ENCODE measurements at places on chromosomes 6 and 20. TPM values are rescaled to one million over a fixed set of nuclear protein-coding genes. Genes with fewer than 3 reads are reported as not detected.

RAET1L gene
- total RNA-seq: 1.5 TPM

EDN1 gene
- total RNA-seq: 37.0 TPM

SIRPA gene
- 0.13 TPM for total RNA-seq

- no peak for DNase-seq
Observed at GRCh38 chr6:150531957-150532356, 67.7 kb upstream of the PLEKHG1 start.

DNA sequence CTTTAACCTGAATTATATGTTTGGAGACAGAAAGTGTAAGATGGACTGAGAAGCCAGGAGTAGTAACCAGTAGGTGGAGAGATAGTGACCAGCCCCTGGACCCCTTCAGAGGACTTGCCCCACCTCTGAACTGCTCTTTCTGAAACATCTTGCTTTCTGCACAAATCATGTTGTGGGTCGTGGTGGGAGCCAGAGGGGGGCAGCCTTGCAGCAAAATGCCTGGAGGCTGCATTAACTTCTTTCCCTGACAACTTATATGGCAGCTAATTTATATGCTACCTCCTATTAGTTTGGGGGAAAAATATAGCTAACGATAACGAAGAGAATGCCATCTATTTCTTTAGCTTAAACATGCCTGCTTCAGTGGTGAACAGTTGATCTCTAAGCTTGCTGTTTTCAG, 859.8 kb downstream of the MAFB start:
- DNase-seq: no peak

DNA sequence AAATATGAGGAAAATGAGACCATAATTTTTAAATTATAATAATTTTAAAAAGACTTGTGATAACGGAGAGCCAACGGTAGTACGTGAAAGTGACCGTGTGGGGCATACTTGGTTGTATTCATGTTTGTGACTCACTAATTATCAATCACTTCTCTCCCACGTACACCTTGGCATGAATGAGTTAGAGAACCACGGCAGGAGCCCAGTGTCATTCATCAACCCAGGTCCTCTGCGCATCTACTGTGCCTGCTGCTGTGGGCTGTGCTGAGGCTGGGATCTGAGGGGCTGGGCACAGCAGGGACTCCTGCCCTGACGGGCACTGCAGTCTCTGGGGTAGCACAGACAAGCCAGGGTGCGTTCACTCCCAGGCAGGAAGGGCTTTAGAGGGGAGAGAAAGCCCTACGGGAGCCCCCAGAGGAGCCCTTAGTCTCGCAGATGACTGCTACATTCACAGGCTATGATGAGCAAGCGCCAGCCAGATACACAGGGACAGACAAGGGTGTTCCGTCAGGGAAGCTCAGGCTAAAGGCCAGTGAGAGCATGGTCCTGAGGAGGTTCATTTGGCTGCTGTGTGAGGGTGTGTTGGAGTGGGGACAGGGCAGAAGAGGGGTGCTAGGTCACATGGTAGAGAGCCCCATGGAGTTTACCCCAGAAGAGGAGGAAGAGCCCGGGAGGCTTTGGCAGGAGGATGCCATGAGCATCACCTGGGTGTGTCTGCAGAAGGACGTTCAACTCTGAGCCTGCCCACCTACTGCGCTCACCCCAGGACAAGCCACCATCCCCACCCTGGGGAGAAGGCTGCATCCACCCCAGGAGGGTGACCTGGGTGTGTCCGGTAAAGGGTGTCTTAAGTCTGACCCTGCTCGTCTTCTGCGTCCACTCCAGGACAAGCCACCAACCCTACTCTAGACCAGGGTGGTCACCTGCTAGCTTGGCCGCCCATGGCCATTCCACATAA, 8.2 kb upstream of the RPS6KA2 start:
- DNase-seq: no peak

DNA sequence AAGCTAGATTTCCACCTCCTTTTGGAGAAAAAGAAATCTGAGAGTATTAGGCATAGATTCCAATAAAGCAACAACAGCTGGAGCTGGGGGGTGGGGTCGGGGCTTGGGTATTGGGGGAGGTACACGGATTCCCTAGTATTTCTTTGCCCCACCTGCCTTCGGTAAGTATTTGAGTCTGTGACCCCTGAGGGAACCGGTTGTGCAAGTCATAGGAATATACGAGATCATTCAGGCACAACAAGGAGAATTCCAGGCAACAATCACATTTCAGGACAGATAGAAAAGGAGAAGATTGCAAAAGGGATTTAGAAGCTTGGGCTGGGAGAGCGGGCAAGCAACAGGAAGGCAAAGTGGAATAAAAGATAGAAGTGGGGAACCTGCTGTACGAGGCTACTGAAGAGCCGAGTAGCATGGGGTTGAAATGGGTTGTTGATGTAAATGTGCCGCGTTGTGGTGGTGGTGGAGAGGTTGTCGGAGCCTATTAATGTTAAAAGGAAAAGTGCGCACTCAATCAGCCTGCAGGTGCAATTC, 148.9 kb downstream of the BCAS1 start:
- DNase-seq: no peak

NKX2-2 gene
- total RNA-seq: not detected

Data from HT-29 (cell line).